Panc1 (cell line): ENCODE measurements at places on chromosomes 6 and 20.

DNA sequence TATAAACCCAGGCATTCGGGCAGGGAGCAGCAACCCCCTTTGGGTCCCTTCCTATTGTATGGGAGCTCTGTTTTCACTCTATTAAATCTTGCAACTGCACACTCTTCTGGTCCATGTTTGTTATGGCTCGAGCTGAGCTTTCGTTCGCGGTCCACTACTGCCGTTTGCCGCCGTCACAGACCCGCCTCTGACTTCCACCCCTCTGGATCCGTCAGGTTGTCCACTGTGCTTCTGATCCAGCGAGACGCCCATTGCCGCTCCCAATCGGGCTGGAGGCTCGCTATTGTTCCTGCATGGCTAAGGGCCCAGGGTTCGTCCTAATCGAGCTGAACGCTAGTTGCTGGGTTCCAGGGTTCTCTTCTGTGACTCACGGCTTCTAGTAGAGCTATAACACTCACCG lies 111.3 kb downstream of the TMEM170B start:
- H3K36me3 ChIP-seq, result no peaks in the 10 kb centered on the region
- H3K27me3 ChIP-seq, result no peaks in the 10 kb centered on the region
- no peaks in the 10 kb centered on the region for H3K4me1 ChIP-seq
- H3K4me3 ChIP-seq, result no peak overlapping the region

DNA sequence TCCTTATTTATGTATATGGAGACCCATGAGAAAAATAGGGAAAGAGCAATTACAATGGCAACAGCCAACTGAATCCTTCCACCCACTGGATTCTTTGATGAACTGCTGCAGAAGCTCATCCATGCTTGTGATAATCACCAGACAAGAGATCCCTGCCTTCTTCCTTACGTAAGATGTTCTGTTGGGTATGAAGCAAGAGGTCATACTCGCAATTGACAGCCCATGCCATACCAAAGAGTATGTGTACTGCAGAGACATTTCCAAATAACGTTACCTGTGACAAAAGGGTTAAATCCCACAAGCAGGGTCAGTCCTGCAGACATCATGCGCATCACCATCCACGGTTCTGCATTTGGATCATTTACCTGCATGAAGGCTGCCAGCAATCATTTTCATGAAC lies 27.8 kb downstream of the ELOVL5 start:
- no peak for DNase-seq
- H3K36me3 ChIP-seq, result no peaks in the 10 kb centered on the region
- H3K27me3 ChIP-seq, result no peaks in the 10 kb centered on the region
- H3K27ac ChIP-seq, result peak overlapping the region; percentile 80
- H3K4me1 ChIP-seq, result peaks cover 60% of the 10 kb centered on the region

DNA sequence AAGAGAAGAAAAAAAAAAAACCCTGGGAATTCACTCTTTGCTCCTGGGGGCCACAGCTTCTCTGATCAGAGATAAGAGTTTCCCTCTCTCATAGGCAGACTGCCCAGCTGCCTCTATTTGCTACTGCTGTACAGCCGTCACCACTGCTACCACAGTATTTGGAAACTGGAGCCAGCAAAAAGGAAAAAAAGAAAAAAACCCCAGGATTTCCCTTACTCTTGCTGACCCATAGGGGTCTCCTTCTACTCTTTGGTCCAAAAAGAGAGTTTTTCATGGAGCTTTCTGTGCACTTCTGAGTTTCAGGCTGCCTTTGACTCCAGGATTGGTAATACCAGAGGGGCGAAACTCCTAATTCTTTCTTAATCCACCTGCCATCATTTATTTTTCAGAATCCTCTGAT lies 89.7 kb downstream of the MDGA1 start:
- H3K4me3 ChIP-seq, result no peak overlapping the region
- H3K36me3 ChIP-seq, result no peaks in the 10 kb centered on the region
- DNase-seq, result no peak
- no peaks in the 10 kb centered on the region for H3K27me3 ChIP-seq
- H3K27ac ChIP-seq, result no peak overlapping the region
- no peaks in the 10 kb centered on the region for H3K4me1 ChIP-seq

GRCh38 chr6:151436300-151436699 lies 15.6 kb downstream of the RMND1 start:
- H3K36me3 ChIP-seq, result peaks cover 7% of the 10 kb centered on the region
- no peaks in the 10 kb centered on the region for H3K27me3 ChIP-seq
- H3K27ac ChIP-seq, result no peak overlapping the region
- H3K4me1 ChIP-seq, result peaks cover 5% of the 10 kb centered on the region

- peaks cover 3% of the 10 kb centered on the region; the same call in 1 of the 2 replicates for H3K4me1 ChIP-seq
- H3K27me3 ChIP-seq, result no peaks in the 10 kb centered on the region
- H3K27ac ChIP-seq, result no peak overlapping the region
Measured at GRCh38 chr6:11923621-11924020, 88.5 kb upstream of the HIVEP1 start.

DNA sequence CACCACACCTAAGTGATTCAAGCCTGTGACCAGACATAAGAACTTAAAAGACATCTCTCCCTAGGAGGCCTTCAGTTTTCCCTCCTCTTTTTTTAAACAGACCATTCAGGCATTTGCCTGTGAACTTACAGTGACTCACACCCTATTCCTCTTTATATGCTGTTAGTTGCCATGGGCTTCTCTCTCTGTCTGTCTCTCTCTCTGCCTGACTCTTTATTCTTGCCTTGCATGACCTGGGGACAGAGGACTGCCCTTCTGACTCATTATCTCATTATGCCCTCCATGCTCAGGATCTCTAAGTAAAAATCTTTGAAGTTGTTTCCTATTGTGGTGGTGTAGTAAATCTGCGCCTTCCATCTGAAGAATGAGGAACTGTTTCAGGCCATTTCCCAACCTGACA lies 442.2 kb upstream of the MAN1A1 start:
- no peak overlapping the region for H3K4me3 ChIP-seq
- no peaks in the 10 kb centered on the region for H3K4me1 ChIP-seq
- H3K27ac ChIP-seq, result no peak overlapping the region
- no peaks in the 10 kb centered on the region for H3K27me3 ChIP-seq
- DNase-seq, result no peak

GRCh38 chr20:53654932-53655624 lies 61.4 kb upstream of the ZNF217 start:
- H3K4me3 ChIP-seq, result peak overlapping the region; percentile 36
- H3K36me3 ChIP-seq, result no peaks in the 10 kb centered on the region
- H3K27me3 ChIP-seq, result no peaks in the 10 kb centered on the region
- no peak for DNase-seq
- peak overlapping the region; percentile 100 for H3K27ac ChIP-seq
- H3K4me1 ChIP-seq, result peaks cover 62% of the 10 kb centered on the region

- no peak for DNase-seq
- H3K4me1 ChIP-seq, result peaks cover 7% of the 10 kb centered on the region; the same call in 1 of the 2 replicates
- H3K27ac ChIP-seq, result no peak overlapping the region
- H3K4me3 ChIP-seq, result no peak overlapping the region
- no peaks in the 10 kb centered on the region for H3K36me3 ChIP-seq
- peaks cover 5% of the 10 kb centered on the region for H3K27me3 ChIP-seq
Measured at GRCh38 chr20:1264727-1265126, 1.4 kb upstream of the SNPH start.

- H3K4me3 ChIP-seq, result no peak overlapping the region
- no peaks in the 10 kb centered on the region for H3K27me3 ChIP-seq
- H3K27ac ChIP-seq, result no peak overlapping the region
- no peaks in the 10 kb centered on the region for H3K36me3 ChIP-seq
Measured at GRCh38 chr6:72783035-72783434, 161.2 kb downstream of the KCNQ5 start.

- H3K27ac ChIP-seq, result no peak overlapping the region
- no peaks in the 10 kb centered on the region for H3K4me1 ChIP-seq
- no peaks in the 10 kb centered on the region for H3K27me3 ChIP-seq
- no peak for DNase-seq
- no peak overlapping the region for H3K4me3 ChIP-seq
- 0 out of 2 replicates have a peak, but pooled peaks cover 2% of the 10 kb centered on the region for H3K36me3 ChIP-seq
Measured at GRCh38 chr6:73732845-73733675, 37.1 kb downstream of the CD109 start.

- H3K27me3 ChIP-seq, result no peaks in the 10 kb centered on the region
- no peaks in the 10 kb centered on the region for H3K36me3 ChIP-seq
- DNase-seq, result peak; percentile 90
- H3K4me1 ChIP-seq, result peaks cover 82% of the 10 kb centered on the region
Measured at GRCh38 chr6:56749632-56750151, 107.0 kb upstream of the DST start.

- no peak overlapping the region for H3K4me3 ChIP-seq
- DNase-seq, result no peak
- H3K4me1 ChIP-seq, result 0 out of 2 replicates have a peak, but pooled peaks cover 3% of the 10 kb centered on the region
- H3K36me3 ChIP-seq, result no peaks in the 10 kb centered on the region
- H3K27me3 ChIP-seq, result no peaks in the 10 kb centered on the region
- no peak overlapping the region for H3K27ac ChIP-seq
Measured at GRCh38 chr20:43991982-43992381, 77.3 kb downstream of the TOX2 start.

- DNase-seq, result no peak
- peak overlapping the region; percentile 88 for H3K27ac ChIP-seq
- no peaks in the 10 kb centered on the region for H3K36me3 ChIP-seq
Measured at GRCh38 chr20:36462440-36463211, 78.7 kb upstream of the MYL9 start.

- H3K36me3 ChIP-seq, result no peaks in the 10 kb centered on the region
Measured at GRCh38 chr6:24796616-24797290, 2.0 kb downstream of the ARMH2 start.

DNA sequence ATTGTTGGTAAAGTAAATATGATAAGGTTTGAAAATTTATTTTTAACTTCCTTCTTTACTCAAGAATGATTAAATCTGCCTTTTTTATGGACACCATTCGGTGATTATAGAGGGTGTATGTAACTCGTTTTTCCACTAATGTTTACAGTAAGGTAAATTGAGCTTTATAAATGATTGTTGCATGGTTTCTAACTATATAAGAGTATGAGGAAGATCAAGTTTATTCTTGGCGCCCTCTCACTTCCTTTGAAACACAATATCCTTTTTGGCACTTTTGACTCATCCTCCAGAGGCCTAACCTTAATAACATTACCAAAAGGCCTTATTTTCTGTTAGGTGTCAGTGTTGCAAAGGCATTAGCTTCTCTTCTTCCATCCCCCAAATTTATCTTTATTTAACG lies 41.8 kb upstream of the MTRF1L start:
- no peak for DNase-seq
- H3K4me3 ChIP-seq, result no peak overlapping the region
- no peaks in the 10 kb centered on the region for H3K4me1 ChIP-seq
- no peaks in the 10 kb centered on the region for H3K36me3 ChIP-seq

GRCh38 chr6:40630051-40630450 lies 42.9 kb upstream of the LRFN2 start:
- no peaks in the 10 kb centered on the region for H3K36me3 ChIP-seq
- no peaks in the 10 kb centered on the region for H3K4me1 ChIP-seq
- H3K27ac ChIP-seq, result no peak overlapping the region
- peaks cover 2% of the 10 kb centered on the region; the same call in 1 of the 2 replicates for H3K27me3 ChIP-seq

- H3K4me1 ChIP-seq, result peaks cover 47% of the 10 kb centered on the region
- H3K27ac ChIP-seq, result peak overlapping the region; percentile 29; the same call in 1 of the 2 replicates
- H3K4me3 ChIP-seq, result no peak overlapping the region
- DNase-seq, result no peak
- no peaks in the 10 kb centered on the region for H3K36me3 ChIP-seq
- H3K27me3 ChIP-seq, result no peaks in the 10 kb centered on the region
Measured at GRCh38 chr20:63238514-63239125, 2.9 kb downstream of the BIRC7 start.

GRCh38 chr6:127813699-127814027 lies 87.2 kb downstream of the THEMIS start:
- no peak overlapping the region for H3K27ac ChIP-seq
- H3K4me1 ChIP-seq, result no peaks in the 10 kb centered on the region
- no peak for DNase-seq

DNA sequence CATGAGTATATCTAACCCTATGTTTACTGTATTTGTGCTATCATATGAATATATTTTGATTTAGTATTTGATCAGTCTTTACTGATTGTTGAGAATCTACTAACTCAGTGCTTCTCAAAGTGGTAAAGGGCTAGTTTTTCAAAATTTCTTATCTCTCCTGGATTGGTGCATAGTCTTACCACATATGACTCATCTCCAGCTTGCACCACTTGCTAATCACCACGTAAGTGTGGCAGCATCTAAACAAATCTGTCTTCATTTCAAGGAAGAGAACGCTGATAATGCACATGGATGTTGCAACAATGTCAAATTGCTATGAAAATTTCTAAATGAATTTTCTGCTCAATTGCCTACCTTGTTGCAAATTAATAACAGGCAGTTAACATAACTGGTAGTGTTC lies 299.5 kb downstream of the PAX1 start:
- no peaks in the 10 kb centered on the region for H3K4me1 ChIP-seq
- H3K27me3 ChIP-seq, result no peaks in the 10 kb centered on the region
- no peaks in the 10 kb centered on the region for H3K36me3 ChIP-seq
- H3K27ac ChIP-seq, result no peak overlapping the region
- no peak overlapping the region for H3K4me3 ChIP-seq

GRCh38 chr20:8435285-8436035 lies 303.4 kb downstream of the PLCB1 start:
- H3K4me3 ChIP-seq, result no peak overlapping the region
- no peaks in the 10 kb centered on the region for H3K4me1 ChIP-seq
- no peaks in the 10 kb centered on the region for H3K36me3 ChIP-seq
- no peak for DNase-seq
- H3K27ac ChIP-seq, result no peak overlapping the region
- H3K27me3 ChIP-seq, result no peaks in the 10 kb centered on the region

DNA sequence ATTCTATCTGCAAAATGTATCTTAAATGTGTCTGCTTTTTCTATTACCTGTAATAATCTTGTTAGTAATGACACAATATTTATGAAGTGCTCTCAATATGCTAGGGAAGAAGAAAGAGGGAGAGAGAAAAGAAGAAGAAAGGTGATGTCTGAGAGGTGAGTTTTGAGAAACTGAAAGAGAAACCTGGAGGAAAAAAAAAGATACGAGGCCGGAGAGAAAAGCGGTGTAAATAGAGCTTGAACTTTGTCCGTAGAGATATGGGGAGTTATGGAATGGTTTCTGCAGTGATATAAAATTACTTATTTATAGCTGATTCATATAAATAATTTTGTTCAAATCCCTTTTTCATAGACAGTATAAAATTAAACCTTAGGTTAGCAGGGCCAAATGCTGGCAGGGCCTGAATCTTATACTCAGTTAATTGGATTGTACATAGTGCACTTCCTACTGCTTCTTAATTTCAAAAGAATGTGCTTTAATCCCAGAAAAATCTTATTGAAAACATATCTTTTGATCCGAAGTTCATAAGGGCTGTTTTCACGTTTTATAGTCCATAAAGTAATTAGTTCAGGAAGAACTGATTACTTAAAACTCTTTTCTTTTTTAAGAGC lies 43.0 kb downstream of the MYB start:
- no peaks in the 10 kb centered on the region for H3K36me3 ChIP-seq
- DNase-seq, result no peak
- H3K4me1 ChIP-seq, result no peaks in the 10 kb centered on the region
- no peak overlapping the region for H3K4me3 ChIP-seq
- H3K27ac ChIP-seq, result no peak overlapping the region

GRCh38 chr6:106666282-106667021 lies 37.1 kb downstream of the QRSL1 start:
- H3K27ac ChIP-seq, result no peak overlapping the region
- DNase-seq, result no peak
- no peaks in the 10 kb centered on the region for H3K27me3 ChIP-seq

DNA sequence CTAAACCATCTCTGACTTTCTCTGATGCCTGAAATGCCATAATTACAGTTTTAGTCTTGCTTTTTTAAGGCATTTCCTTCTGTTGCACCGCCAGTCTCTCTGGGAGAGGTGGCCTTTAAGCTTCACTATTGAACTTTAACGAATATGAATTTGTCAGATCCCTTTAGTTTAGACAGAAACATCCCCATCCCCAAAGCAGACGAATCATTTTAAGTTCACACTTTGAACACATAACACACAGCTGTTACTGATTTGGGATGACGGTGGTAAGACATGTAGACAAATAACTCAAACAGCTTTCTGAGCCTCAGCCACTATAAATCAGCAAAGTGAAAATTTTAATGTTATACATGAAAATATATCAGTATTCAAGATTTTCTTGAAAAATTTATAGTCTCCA lies 7.2 kb upstream of the IPCEF1 start:
- H3K4me3 ChIP-seq, result no peak overlapping the region
- H3K4me1 ChIP-seq, result no peaks in the 10 kb centered on the region
- no peaks in the 10 kb centered on the region for H3K36me3 ChIP-seq
